ENCODE measurements at places on chromosomes 16 and 17.

GRCh38 chr17:82889496-82890338 lies 49.9 kb upstream of the ZNF750 start:
- no peak for DNase-seq

GRCh38 chr16:12062343-12063003 lies 85.9 kb downstream of the SNX29 start:
- peak; percentile 95 for DNase-seq

- no peak for DNase-seq
Observed at GRCh38 chr16:61382435-61382834, 653.8 kb downstream of the CDH8 start.

DNA sequence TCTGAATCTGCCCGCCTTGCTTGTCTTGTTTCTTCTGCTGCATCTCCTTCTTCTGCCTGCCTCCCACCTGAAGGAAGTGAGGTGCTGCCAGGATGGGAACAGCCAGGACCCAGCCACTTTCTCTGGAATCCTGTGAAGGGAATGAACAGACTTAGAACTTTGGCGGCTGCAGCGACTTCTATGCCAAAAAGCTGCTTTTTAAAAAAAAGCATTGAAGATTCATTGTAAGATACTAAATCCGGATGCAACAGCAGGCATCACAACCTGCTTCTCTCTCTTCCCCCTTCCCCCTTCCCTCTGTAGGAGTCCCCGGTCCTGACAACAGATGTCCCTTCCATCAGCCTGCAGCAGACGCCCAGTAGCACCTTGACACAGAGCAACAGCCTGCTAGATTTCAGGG lies 176.3 kb downstream of the HS3ST4 start:
- no peak for DNase-seq

GRCh38 chr16:23505180-23505665 lies 5.1 kb downstream of the GGA2 start:
- no peak for DNase-seq

DNA sequence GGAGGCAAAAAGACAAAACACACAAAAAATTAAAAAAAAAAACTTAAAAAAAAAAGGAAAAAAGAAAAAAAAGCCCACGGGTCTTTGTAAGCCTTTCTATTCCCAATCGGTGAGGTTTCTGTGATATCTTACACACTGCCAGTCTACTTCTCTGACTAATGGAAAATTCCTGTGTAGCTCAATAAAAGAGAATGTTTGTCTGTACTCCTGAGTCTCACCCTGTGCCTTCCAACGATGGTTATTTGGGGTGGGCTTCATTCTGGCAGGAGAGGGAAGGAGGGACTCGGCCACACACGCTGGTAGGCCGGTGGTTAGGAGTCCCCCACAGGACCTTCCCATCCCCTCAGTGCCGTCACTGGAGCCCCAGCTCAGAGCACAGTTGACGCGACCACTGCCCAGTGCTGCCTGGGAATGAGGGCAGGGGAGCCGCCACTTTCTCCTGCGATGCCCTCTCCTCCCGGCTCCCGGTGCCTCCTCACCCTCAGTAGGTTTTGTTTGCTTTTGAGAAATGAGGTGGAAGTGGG lies 68.0 kb downstream of the AMFR start:
- peak; percentile 37 for DNase-seq

DNA sequence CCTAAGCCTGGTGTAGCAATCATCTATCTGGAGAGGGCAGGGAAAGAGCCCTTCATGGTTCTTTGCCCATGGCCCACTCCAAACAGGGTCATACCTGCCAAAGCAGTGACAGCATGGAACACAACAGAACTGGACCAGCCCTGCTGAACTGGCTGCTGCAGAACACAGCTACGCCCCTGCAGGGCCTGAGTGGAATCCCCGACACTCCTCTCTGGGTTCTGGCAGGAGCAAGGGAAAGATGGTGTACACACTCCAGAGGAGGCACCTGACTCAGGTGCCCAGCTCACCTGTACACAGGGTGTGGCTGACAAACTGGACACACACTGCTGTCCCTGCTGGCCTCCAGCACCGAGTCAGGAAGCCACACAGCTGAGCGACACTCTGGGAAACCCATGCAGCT lies 19.8 kb downstream of the MIEF2 start:
- no peak for DNase-seq
